ENCODE measurements at places on chromosomes 2 and 18. TPM values are rescaled to one million over a fixed set of nuclear protein-coding genes. Genes with fewer than 3 reads are reported as not detected.

ZNF519 gene
- total RNA-seq = 3.6 TPM

SLC5A7 gene
- total RNA-seq = not detected

SP100 gene
- 106 TPM for total RNA-seq

C2orf66 gene
- 0.17 TPM for total RNA-seq

CFAP53 gene
- 0.83 TPM for total RNA-seq
